ENCODE measurements at places on chromosomes 1 and 21.

GRCh38 chr1:207217778-207218511 lies 103.5 kb upstream of the CD55 start:
- DNase-seq, result no peak

DNA sequence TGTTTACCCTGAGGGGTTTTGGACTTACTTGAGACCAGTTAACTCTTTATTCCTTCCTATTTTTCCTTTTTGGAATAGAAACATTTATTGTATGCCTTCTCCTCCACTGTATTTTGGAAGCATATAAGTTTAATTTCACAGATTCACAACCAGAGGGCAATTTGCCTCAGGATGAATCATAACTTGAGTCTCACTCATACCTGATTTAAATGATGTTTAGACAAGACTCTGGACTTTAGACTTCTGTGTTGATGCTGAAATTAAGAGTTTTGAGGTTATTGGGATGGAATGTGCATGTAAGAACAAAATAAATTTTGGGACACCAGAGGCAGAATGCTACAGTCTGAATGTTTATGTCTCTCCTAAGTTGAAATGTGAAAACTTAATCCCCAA lies 7.1 kb upstream of the ADAM30 start:
- no peak for DNase-seq

GRCh38 chr21:25281134-25281533 lies 326.1 kb downstream of the MRPL39 start:
- no peak for DNase-seq

GRCh38 chr1:9840176-9840575 lies 16.4 kb upstream of the CLSTN1 start:
- no peak for DNase-seq

DNA sequence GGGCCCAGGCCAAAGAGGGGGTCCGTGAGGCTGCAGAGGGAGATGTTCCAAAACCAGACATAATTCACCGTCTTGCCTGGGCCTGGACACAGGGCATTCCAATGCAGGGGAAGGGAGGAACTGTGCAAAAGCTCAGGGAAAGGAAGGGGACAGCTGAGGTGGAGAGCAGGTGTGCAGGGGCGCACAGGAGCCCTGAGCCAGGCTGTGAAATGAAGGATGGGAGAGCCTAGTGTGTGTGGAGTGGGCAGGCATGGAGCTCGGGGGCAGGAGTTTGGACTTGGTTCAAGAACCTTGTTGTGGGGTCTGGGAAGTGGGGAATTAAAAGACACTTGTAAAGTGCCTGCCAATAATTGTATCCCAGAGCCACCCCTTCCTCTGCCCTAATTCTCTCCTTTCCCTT lies 2.3 kb downstream of the TNNI1 start:
- no peak for DNase-seq

- DNase-seq, result no peak
Measured at GRCh38 chr1:50930965-50931737, 28.9 kb downstream of the FAF1 start.

- no peak for DNase-seq
Measured at GRCh38 chr1:175376194-175376593, 183.6 kb upstream of the KIAA0040 start.

- no peak for DNase-seq
Measured at GRCh38 chr21:45331531-45332147, 43.9 kb upstream of the POFUT2 start.

Measured in NCI-H2081 treated with DMSO at 0.1 percent for 48 hours (cell line).